ENCODE measurements at places on chromosomes 7 and 10. TPM values are rescaled to one million over a fixed set of nuclear protein-coding genes. Genes with fewer than 3 reads are reported as not detected.

The CCNJ gene
- 0.22 TPM for total RNA-seq

DNA sequence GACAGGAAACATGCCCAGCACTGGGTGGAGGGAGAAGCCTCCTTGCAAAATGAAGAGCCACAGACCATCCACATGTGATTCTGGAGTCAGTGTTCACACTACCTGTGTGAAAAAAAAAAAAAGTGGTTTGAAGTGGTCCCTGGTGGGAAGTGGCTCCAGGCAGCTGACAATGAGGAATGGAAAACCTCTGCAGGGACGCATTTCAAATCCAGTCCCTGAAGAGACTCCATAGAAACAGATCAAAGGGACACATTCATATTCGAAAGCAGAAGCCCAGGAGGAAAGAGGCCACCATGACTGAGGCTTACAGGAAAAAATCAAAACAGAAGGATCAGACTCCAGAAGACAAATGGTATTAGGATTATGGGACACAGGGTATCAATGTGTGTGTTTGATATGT lies 11.5 kb upstream of the TCERG1L start:
- no peak for DNase-seq

DNA sequence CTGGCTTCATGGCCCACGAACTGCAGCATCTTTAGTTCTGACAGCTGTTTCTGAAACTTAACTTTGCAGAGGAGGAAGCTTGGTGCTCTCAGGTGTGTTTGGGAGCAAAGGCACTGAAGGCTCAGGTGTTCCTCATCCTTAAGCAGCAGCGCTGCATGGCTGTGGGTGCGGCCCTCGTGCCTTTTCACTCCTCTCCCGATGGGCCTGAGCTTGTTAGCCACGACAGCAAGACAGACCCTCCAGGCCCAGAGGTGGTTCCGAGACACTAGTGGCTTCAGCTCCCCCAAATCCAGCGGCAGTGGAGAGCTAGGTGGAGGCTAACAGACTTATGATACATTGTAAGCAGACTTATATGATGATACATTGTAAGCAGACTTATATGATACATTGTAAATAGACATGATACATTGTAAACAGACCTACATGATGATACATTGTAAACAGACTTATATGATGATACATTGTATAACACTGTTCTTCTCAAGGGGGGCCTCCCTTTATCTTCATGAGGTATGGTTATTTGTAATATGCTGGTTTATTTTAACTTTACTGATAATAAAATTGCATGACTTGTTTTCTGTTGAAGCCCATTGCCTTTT lies 14.1 kb downstream of the PFKP start:
- no peak for DNase-seq

DNA sequence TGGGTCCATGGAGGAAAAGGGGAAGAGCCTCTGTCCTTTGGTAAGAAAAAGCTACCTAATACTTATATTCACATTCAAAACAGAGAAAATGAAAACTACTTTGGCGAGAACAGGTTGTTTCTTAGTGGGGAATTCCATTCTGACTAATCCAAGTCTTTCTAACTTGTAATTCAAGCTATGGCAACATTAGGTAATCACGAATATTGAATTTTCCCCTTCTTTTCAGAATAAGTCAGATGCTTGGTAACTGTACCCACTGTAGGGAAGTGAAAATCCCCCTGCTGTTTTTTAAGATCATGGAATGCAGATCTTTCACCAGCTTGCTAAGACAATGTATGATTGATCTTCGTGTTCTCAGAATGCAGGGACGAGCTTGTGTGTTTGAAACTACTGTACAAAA lies 384.4 kb downstream of the TCERG1L start:
- no peak for DNase-seq

The PRSS1 gene
- total RNA-seq: not detected
